Stimulated activated CD4-positive, alpha-beta T cell treated with anti-CD3 and anti-CD28 coated beads, TNF-alpha, amount 100 ng/mL, for 1 hour (primary cell): ENCODE measurements at places on chromosomes 16 and 17.

GRCh38 chr16:13885700-13886099, 34.3 kb upstream of the ERCC4 start:
- no peak for DNase-seq

DNA sequence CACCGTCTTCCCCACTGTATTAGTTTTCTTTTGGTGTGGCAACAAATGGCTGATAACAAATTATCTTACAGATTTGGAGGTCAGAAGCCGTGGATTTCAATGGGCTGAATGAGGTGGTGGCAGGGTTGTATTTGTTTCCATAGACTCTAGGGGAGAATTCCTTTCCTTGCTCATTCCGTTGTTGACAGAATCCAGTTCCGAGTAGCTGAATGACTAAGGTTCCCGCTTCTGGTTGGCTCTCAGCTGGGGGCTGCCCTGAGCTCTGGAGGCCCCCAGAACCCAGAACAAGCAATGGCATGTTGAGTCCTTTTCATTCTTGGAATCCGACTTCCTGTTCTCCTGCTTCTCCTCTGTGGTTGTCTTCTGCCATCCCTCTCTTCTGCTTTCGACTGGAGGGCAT, 280.4 kb downstream of the SNX29 start:
- no peak for DNase-seq

DNA sequence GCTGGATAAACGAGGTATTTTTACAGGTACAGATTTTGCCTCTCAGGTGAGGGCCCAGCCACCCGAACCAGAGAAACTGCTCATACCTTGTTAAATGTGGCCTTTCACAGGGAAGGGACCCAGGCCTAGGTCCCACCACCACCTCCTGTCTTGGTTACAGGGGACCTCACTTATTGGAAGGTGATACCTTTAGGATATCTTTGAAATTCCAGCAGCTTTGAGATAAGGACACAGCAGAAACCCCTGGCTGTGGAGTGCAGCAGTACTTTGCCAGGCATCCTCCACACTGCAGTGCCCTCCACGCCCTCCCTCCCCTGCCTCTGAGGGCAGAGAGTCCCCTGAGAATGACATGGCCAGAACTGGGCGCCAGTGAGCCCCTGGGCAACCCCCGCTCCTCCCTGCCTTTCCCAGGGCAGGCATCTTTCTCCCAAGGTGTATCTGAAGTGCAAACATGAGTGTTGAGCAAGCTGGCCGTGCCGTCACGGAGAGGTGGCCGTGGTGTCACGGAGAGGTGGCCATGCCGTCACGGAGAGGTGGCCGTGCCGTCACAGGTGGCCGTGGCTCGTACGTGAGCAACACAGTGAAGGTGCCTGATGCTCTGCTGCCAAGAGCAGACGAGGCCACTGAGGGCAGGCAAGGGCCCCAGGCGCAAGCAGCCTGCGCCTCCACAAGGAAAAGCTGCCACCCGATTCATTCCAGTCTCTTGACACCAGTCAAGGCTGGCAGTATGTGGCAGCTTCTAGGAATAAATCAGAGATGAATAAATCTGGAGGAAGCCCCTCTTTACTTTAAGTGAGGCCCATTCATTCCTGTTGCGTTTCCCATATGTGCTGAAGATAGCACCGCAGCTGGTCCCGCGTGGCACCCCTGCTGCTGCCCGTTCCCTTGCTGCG, 134.5 kb upstream of the CHMP6 start:
- DNase-seq: no peak

DNA sequence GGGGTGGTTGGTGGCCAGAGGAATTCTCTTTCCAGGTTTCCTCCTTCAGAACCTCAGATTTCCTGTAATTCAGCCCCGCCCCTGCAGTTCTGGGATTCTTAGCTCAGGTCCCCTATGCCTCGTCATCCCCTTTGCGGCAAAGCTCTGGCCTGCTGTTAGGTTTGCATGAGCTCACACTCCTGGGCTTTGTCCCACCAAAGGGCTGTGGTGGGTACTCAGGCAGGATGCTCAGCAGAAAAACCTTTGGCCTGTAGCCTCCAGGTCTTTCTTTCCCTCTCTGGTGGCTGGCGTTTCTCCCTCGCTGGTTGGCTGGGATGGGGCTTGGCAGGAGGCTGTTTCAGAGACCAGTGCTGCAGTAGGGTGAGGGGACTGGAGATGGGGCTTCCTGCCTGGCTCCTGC, 9.6 kb upstream of the PLEKHG4 start:
- no peak for DNase-seq

DNA sequence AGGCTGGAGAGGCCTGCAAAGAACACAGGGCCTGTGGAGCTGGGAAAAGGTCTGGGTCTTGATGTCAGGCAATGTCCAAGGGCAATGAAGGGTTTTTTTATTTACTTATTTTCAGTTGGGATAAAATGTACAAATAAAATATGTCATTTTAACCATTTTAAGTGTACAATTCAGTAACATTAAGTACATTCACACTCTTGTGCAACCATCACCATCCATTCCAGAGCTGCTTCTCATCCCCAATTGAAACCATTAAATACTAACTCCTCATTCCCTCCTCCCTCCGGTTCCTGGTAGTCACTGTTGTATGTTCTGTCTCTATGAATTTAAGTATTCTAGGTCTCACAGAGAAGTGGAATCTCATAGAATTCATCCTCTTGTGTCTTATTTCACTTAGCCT, 444.7 kb downstream of the HS3ST3B1 start:
- no peak for DNase-seq

GRCh38 chr17:78343187-78343542, 16.7 kb downstream of the SOCS3 start:
- DNase-seq: no peak

- no peak for DNase-seq
These were observed 26.7 kb downstream of the TRIM25 start for GRCh38 chr17:56887105-56887504.

DNA sequence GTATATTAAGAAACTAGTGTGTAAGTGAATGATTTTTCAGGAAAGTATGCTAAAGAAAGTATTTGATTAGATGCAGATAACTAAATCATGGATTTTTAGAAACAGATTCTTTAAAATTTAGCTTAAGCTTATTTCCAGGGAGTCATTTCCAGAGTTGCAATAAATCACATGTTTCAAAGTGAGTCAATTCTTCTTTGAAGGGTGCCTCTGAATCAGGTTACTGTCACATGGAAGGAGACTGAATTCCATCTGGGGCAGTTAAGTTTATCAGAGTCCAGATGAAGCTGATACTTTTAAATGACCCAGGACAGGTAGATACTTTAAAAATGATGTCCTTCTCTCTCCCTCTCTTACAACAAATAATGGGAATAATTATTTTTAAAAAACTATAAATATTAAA, 5.0 kb downstream of the MFSD11 start:
- no peak for DNase-seq

GRCh38 chr16:66905633-66906539, 12.8 kb downstream of the CDH16 start:
- DNase-seq: no peak

- no peak for DNase-seq
These were observed 30.1 kb downstream of the FZD2 start for GRCh38 chr17:44587339-44587738.

DNA sequence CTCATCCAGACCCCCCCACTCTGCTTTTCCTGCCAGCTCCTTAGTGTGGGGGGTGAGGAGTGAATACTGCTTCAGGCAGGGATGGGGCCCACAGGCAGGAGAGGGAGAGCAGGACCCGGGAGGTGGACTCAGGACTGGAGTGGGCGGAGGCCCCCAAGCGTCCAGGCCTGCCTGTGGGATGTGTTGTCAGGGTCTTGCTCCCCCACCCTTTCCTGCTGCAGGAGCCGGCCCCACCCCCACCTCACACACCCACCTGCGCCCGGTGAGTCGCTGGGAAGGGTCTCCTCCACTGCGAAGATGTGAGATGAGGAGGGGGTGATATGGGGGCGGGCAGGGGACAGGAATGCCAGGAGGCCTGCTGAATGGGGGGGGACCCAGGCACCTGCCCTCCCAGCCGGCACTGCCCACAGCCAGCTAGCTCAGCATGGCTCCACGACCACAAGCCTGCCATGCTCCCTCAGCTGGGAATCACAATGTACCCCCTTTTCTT, 1.1 kb downstream of the FAM171A2 start:
- no peak for DNase-seq

- no peak for DNase-seq
These were observed 142.6 kb upstream of the CACNG5 start for GRCh38 chr17:66692421-66692690.

DNA sequence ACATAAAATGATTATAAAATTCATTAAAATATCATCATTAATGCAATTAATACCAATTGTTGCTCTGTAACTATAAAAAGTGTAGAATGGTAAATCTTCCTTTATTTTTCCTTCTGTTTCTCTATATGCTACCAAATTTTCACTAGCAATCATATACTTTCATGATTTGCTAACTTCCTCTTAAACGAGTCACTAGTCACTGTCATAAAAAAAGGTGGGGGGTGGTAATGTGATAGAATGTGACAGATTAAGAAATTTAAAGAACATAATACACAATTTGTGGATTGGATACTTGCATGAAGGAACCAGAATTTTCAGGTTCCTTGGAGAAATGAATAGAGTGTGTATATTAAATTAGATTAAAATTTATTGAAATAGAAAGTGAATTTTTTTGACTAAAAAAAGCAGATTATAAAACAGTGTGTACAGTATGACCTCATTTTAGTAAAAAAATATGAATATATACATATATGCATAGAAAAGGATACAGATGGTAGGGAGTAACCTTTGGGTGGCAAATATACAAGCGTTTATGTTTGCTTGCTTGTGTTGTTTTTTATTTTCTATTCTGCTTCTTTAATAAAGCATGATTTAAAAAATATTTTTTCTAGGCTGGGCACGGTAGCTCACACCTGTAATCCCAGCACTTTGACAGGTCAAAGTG, 56.7 kb upstream of the C17orf78 start:
- DNase-seq: no peak

GRCh38 chr17:41813699-41814124, 908 bp downstream of the FKBP10 start:
- no peak for DNase-seq

DNA sequence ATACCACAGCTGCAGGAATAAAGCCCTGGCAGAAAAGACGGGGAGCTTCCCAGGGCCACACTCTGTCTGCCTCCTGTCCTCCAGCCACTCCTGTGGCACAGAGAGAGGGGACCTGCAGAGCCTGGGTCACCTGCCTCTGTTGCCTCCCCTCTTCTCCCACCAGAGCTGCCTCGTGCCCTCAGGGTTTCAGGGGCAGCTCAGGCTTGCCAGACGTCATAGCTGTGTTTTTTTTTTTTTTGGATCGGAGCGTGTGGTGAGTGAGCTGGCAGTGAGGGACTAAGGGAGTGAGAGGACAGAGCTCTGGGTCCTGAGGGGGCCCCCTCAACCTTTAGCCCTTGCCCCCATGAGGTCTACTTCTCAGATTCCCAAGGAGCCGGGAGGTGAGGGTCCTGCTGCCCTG, 2.1 kb downstream of the PIK3R6 start:
- no peak for DNase-seq

DNA sequence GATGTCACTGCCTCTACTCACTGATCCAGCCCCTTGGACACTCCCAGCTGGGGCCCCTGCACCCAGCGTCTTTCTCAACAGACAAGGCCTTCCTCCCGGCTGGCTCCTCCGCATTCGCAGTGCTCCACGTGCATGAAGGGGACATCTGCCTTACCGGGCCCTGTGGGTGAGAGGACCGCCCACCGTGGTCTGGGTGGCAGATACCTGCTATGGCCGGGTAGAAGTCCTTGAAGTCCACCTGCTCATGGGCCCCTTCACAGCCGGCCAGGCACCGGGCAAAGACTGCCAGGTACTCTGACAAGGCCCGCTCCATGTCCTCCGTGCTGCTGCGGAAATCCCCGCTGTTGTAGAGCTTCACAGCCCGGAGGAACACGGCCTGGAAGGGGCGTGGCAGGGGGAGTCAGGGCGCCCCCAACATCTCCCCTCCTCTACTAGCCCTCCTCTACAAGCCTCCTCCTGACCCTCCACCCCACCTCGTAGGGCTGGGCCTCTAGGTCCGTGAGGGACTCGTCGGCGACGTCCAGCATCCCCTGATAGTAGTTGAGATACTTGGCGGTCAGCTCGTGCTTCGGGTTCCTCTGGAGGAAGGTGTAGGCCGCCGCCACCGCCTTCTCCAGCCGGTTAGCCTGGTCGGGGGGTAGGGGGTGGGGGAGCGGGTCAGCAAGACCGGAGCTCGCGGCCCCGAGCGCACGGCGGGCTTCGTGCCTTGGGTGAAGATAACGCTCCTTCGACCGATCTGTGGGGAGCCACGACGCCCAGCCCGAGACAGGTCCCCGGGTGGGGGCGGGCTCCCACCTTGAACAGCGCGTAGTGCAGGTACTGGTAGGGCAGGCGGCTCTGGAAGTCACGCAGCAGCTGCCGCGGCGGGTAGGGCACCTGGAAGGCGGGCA, 845 bp downstream of the P3H4 start:
- DNase-seq: no peak

- DNase-seq: no peak
These were observed 36.1 kb downstream of the SNX11 start for GRCh38 chr17:48143629-48144028.

GRCh38 chr16:86199182-86199581, 300.2 kb downstream of the IRF8 start:
- no peak for DNase-seq

GRCh38 chr17:13647543-13648021, 45.9 kb upstream of the HS3ST3A1 start:
- no peak for DNase-seq

DNA sequence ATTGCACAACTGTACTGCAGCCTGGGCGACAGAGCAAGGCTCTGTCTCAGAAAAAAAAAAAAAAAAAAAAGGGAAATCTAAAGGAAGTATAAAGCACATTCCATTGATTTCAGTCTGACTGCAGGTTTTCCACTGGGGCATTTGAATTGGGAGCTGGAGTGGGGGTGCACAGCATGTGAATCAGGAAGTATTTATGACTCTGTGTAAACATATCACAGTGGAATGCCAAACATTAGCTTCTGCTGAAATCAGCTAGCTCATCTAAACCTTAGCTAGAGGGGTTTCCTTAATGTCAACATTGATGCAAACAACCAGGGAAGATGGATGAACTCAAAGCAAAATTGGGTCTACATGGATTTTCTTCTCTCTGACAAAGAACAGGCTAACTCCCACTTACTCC, 641.0 kb upstream of the EEF2KMT start:
- DNase-seq: no peak

DNA sequence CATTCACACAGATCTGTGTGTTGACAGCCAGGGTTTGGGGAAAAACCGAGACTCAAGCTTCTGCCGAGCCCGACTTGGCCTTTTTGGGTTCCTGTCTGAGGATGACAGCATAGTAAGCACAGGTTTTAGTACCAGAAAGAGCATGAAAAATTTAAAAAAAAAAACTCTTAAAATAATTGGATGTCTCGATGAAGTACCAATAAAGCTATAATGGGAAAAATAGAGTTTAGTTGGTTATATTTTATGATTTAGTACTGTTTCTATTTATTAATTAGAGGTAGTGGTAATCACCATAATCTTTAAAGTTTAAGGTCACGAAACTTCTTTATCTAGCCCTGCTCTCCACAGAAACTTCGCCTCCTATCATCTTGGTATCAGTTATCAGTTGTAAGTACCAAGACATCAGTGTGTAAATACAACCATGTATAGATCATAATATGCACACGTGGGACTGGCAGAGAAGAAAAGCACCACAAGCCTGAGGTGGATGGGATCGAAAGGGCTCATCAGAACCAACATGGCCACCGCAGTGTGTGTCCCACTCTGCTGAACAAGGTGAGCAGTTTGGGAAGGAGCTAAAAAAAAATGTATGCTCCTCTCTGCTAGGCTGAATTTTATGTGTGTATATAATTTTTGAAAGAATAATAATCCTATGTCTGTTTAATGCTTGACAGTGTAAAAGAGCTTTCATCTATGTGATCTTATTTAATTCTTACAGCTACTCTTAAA, 14.4 kb upstream of the EEF2K start:
- DNase-seq: no peak
